ENCODE measurements at places on chromosomes 12 and 14. TPM values are rescaled to one million over a fixed set of nuclear protein-coding genes. Genes with fewer than 3 reads are reported as not detected.

Gene TMEM229B
- total RNA-seq = 5.7 TPM

DNA sequence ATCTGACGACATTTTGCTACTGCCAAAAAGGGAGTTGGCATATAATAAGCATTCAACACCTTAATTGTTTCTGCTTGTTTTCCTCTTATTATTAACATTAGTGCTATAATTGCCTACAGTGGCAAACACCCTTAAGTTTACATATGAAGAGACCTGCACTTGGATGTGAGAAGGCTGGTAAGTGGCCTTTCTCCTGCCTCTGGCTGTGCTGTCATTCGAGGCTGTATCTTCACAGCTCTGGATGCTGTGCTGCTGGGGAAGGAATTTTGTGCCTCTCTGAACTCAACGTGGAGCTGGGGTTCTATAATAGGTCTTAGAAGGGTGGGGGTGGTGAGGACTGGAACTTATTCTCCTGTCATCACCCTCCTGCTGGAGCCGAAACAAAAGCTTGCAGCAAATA is 385.9 kb downstream of the EMP1 start:
- no peak for DNase-seq

Gene FITM1
- total RNA-seq = 2.0 TPM

GRCh38 chr14:35140718-35141581 is 18.6 kb downstream of the PRORP start:
- no peak for DNase-seq

Gene IFNG-AS1
- not detected for total RNA-seq

DNA sequence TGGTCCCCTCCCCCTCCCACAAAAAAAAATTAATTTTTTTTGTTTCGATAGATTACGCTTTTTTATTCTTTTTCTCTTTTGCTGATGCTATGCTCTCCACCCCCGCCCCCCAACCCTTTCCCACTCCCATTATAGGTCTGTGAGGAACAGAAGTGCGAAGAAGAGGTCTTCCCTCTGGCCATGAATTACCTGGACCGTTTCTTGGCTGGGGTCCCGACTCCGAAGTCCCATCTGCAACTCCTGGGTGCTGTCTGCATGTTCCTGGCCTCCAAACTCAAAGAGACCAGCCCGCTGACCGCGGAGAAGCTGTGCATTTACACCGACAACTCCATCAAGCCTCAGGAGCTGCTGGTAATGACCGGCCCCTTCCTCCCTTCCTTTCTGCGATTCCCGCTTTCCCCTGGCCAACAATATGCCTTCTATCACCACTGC is 2.3 kb downstream of the CCND2 start:
- DNase-seq = no peak

All from prostate gland (tissue), 2 donors.